Occipital lobe (tissue), 3 donors: ENCODE measurements at places on chromosomes 11 and 22. TPM values are rescaled to one million over a fixed set of nuclear protein-coding genes. Genes with fewer than 3 reads are reported as not detected.

- no peak for DNase-seq
These were observed 5.6 kb downstream of the PVALB start for GRCh38 chr22:36811094-36811800.

GRCh38 chr22:30210235-30210909 lies 36.2 kb downstream of the LIF start:
- DNase-seq, result no peak

HORMAD2 gene
- 0.78 TPM for total RNA-seq

- no peak for DNase-seq
These were observed 29.9 kb upstream of the MALAT1 start for GRCh38 chr11:65468874-65469333.

DNA sequence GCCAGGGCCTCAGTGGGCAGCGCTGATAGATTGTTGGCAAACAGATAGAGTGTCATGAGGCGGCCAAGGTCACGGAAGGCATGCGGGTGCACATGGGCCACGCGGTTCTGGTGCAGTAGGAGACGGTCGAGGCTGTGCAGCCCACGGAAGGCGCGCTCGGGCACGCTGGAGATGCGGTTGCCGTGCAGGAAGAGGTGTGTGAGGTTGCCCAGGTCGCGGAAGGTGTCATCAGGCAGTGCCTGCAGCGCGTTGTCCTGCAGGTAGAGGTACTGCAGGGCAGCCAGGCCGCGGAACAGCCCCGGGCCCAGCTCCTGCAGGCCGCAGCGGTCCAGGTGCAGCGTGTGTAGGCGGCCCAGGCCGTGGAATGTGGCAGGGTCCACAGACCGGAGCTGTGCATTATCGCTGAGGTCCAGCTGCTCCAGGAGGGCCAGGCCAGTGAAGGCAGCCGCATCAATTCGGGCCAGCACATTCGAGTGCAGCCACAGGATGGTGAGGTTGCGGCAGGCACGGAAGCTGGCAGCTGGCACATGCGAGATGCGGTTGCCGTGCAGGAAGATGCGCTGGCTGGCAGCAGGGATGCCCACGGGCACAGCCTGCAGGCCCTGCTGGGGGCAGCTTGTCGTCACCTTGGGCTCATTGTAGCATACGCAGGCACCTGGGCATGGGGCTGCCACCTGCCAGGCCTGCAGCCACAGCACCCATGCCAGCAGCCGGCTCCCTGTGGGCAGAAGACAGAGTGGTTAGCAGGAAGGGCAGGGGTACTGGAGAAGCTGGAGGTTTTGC lies 25.5 kb downstream of the RTN4R start:
- DNase-seq, result no peak

MMP20 gene
- total RNA-seq, result not detected

GRCh38 chr22:49352361-49353169 lies 475.1 kb downstream of the BRD1 start:
- no peak for DNase-seq

DNA sequence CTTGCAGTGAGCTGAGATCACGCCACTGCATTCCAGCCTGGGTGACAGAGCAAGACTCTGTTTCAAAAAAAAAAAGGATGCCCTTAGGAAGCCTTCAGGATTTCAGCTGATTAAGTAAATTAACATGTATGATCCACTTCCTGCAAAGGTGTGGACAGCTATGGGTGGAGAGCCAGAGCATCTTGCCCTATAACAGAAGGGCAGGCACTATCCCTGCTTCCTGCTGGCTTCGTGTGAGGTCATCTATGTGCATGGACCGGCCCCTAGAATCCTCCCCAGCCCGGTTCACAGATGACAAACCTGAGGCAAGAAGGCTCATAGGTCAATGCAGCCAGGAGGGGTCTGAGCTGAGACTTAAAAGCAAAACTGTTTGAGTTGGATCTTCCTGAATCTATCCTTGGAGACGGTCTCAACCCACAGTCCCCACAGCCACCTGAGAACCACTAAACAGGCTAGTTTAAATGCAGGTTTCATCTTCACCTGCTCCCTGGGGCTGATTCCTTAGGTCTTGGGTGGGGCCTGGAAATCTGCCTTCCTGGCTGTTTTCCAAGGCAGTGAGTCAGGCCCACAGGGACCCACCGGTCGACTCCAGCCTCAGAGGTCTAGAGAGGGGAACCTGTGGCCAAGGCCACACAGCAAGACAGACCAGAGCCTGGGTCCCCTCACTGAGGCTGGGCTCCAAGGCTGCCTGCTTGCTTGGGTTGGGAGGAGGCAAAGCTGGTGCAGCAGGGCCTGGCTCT lies 55.2 kb upstream of the MPEG1 start:
- no peak for DNase-seq

- no peak for DNase-seq
These were observed 15.8 kb upstream of the RTN4RL2 start for GRCh38 chr11:57444362-57445121.

METTL15 gene
- 25.6 TPM for total RNA-seq

DNA sequence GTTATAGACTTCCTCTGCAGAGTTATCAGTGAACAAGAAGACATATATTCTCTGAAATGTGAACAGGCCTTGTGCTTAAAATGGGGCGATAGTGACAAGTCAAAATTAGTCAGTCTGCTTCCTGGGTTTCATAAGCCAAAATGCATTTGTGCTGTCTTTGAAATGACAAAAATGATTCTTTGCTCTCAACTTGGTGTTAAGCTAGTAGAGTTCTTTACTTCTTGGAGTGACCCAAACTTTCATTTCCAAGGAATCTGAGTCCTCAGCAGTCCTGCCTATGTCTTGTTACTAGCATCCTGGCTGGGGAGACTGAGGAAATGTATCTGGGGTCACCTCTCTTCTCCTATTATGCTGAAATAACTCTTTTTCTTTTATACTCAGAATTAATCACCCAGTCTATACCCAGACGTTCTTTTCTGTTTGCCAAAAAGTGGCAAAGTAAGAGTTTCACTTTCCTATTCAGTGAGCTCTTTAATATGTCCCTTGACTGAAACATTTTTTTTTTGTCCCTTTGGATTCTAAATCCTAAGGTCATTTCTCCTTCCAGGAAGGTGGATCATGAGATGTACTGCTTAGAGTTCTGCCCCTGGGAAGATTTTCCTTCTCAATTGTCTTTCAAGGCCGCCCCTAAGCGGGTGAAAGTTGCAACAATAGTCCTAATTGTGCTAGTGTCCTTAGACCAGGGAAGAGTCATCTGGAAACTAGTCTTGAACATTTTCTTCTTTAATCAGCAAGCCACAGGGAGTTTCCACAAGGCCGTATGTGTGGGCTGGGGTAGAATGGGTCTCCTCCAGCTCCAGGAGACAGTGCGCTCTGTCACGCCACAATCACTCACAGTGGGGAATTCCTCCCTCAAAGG lies 53.0 kb upstream of the RDX start:
- DNase-seq, result no peak

- DNase-seq, result no peak
These were observed 117.7 kb downstream of the CACNA1I start for GRCh38 chr22:39688186-39688785.

ARAP1 gene
- 19.3 TPM for total RNA-seq

ZNF214 gene
- total RNA-seq, result 17.9 TPM

SEPTIN3 gene
- total RNA-seq, result 130 TPM

HPX gene
- total RNA-seq, result 2.3 TPM

APOBEC3B gene
- not detected for total RNA-seq

OVOL1 gene
- total RNA-seq, result not detected

GRCh38 chr22:19612866-19613572 lies 88.8 kb upstream of the CLDN5 start:
- no peak for DNase-seq

DNA sequence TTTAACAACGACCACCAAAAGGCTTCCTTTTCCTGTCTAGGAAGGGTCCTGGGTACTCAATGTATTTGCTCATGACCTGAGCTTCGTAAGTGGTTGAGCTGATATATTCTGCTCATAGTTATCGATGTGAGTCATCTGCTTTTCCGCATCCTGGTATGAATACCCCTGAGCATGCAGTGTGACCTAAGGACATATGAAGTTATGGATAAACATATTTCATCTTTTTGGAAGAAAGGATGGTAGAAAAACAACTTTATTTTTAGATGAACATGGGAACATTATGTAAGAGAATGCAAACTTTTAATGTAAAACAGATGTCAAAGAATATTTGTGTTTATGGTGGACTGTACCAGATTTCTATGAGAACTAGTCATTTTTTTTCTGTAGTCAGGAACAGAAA lies 28.4 kb downstream of the TRPC6 start:
- no peak for DNase-seq

DNA sequence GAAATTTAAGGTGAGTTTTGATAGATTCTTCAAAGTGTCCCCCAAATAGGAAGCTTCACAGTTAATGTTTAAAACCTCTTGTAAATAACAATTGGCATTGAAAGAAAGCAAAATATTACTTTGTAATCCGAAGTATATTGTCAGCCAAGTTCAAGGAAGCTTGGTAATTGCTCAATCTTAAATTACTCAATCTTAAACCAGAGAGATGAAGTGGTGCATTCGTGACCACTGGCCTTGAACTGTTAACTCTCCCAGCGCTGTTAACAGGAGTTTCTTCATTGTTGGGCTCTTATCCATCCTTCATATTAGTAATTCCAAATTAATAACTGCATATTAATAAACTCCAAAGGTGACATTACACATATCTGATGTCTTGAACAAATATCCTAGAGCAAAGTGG lies 20.6 kb upstream of the FDX1 start:
- DNase-seq, result no peak

BEST1 gene
- 1.2 TPM for total RNA-seq

ANKK1 gene
- total RNA-seq, result not detected

- DNase-seq, result no peak
These were observed 44.0 kb downstream of the MRTFA start for GRCh38 chr22:40592352-40593113.

- no peak for DNase-seq
These were observed 2.6 kb downstream of the ALG12 start for GRCh38 chr22:49915610-49916009.

DNA sequence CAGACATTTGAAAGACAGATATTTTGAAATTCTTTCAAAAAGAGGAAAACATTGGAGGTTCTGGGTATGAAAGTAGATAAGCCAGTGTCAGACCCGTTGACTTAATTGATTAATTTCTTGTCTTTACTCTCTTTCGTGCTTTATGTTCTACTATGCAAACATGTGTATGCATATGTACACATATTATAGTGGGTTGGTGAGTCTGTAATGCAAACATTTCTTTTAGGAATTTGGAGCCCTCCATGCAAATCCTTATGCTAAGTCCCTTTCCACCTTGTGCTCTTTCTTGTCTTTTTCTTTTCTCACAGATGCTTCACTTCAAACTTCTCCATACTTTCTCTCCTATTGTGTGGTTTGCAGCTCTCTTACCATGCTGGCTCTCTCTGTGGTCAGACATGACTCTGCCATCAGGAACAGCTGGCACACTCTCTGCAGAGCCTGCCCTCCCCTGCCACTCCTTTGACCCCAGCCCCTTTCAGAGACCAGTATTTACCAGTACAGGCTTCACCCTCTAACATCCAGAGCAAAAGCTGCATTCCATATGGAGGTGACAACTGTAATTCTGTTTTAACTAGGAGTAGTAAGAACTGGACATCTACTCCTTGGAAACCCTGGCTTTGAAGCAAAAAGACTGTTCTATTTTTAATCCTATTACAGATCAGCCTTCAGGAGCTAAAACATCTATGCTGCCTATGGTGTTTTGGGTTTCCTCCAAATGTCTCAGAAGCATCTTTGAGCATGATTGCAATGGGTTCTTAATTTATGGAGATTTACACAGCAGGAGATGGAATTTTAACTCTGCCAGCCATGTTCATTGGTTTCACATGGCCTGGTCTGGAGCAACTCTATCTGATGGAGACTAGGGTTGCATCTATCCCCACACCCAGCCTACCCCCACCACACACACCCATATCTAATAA lies 386.9 kb upstream of the FAT3 start:
- no peak for DNase-seq

DNA sequence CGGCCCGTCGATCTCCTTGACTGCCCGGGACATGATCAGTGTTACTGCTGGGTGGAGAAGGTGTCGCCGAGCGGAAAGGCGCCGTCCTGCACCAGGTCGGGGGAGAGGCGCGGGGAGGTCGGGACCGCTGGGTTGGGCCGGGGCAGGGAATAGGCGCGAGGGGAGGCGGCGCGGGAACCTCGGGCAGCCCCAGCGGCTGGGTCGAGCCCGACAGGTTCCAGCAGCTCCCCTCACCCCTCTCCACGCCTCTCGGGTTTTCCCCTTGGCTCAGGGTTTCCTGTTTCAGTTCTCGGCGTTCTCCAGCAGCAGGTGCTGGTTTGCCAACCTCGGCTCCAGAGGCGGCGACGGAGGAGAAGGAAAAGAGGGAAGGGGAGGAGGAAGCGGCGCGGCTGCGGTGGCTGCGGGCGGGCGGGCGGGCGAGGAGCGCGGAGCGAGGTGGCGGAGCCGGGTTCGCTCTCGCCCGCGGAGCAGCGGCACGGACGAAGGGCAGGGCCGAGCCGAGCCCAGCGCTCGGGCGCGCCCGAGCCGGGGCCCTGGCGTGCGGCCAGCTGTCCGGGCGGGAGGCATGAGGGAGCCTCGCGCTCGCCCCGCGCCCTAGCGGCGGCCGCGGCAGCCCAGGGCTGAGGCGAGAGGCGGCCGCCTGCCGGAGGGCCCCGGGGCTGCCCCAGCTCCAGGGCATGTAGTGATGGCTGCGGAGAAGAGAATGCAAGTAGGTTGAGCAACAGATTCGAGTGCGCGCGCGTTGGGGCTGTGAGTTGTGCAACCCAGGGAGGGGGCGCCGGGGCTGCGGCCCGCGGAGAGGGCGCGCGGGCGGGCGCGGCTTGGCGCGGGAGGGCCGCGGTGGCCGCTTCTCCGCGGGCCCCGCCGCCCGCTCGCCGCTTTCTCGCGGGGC lies at the start of gene ZC3H12C:
Gene ZC3H12C (plus strand): TSS at position 878 of the 892 bp plus-strand sequence. CDS start 20 bp downstream, outside the sequence.
- peak; percentile 75 for DNase-seq

DNA sequence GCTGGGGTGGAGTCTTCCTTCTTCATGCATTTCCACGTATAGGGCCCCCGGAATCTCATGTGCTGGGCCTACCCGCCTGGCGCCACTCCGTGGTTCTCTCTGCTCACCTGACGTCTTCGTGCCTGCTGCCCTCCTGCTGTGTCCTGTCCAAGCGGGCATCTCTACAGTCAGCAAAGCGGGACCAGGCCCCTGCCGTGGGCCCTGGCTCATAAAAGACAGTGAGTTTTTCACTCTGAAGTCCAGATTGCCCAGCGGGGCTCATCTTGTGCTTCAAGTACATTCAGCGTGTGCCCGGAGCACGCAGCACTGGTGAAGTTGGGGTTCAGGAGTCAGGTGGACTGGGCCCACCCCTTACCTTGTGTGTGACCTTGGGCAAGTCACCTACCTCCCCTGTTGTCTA lies 17.4 kb downstream of the C11orf24 start:
- DNase-seq, result no peak

THY1 gene
- total RNA-seq, result 25.4 TPM

DNA sequence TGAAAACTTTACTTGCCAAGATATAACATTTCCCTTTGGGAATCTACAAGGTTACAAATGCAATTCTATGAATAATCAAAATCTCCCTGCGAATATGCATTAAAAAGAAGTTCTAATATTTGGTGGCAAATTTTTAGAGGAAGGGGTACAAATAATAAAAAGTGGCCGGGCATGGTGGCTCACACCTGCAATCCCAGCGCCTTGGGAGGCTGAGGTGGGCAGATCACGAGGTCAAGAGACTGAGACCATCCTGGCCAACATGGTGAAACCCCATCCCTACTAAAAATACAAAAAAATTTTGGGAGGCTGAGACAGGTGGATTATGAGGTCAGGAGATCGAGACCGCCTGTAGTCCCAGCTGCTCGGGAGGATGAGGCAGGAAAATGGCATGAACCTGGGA lies 47.0 kb downstream of the ZNF280B start:
- no peak for DNase-seq

- DNase-seq, result no peak
These were observed 86.2 kb downstream of the MSANTD4 start for GRCh38 chr11:105935791-105936190.

ROM1 gene
- total RNA-seq, result 3.1 TPM

ESRRA gene
- total RNA-seq, result 14.2 TPM

LARGE2 gene
- 0.16 TPM for total RNA-seq

GRCh38 chr11:112983887-112984286 lies 22.7 kb downstream of the NCAM1 start:
- DNase-seq, result no peak

GLYAT gene
- total RNA-seq, result 0.31 TPM
